ENCODE measurements at places on chromosomes 1 and 21. TPM values are rescaled to one million over a fixed set of nuclear protein-coding genes. Genes with fewer than 3 reads are reported as not detected.

The PROK1 gene
- total RNA-seq, result not detected

The LRRC71 gene
- total RNA-seq, result 0.37 TPM

The NT5C1A gene
- total RNA-seq, result not detected

The VSIG8 gene
- not detected for total RNA-seq

The OLFML3 gene
- total RNA-seq, result 270 TPM

The SORT1 gene
- total RNA-seq, result 27.0 TPM

The LCE1E gene
- 0.42 TPM for total RNA-seq

The CYYR1 gene
- total RNA-seq, result 0.30 TPM
